Kidney glomerular epithelial cell (primary cell): ENCODE measurements at places on chromosomes 11 and 22.

- DNase-seq = no peak
Observed at GRCh38 chr22:49968313-49968830, 7.8 kb downstream of the PIM3 start.

GRCh38 chr11:15072551-15073143, 746 bp upstream of the CALCB start:
- no peak for DNase-seq

DNA sequence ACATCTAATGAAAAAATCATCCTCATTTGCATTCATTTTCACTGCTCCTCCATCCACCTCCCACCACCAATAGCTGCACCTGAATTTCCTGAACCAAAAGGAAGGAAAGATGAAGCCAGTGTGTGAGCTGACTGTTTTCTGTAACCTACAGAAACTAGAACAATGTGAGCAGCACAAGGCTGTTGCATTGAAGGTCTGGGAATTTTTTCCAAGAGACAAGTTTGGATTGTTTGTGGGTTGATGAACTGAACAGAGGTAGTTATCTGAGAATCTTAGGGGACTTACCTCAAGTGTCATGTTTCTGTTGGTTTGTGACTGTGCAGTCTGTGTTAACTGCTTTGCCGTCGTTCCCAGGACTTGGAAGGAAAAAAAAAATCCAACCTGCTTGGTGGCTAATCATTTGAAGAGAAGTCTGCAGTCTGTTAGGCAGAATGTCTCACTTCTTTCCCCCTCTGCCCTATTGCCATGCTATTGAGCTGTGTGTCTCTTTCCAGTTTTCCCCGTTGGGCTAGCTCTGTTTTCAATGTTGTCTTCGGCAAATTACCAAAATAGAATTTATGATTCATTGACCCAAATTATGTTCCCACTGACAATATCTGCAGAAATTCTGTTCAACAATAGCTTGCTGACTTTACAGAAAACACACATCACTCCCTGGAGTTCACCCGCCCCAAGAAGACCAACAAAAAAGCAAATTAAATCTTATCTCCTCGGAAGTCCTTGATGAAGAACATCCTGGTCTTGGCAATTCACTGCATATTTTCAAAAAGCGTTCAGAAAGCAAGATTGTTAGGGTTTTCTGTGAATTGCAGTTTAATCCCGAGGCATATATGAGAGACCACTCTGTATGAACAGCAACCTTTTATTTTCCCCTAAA, 76.0 kb downstream of the SC5D start:
- DNase-seq = no peak

- DNase-seq = no peak
Observed at GRCh38 chr11:20980736-20981135, 311.4 kb downstream of the NELL1 start.

DNA sequence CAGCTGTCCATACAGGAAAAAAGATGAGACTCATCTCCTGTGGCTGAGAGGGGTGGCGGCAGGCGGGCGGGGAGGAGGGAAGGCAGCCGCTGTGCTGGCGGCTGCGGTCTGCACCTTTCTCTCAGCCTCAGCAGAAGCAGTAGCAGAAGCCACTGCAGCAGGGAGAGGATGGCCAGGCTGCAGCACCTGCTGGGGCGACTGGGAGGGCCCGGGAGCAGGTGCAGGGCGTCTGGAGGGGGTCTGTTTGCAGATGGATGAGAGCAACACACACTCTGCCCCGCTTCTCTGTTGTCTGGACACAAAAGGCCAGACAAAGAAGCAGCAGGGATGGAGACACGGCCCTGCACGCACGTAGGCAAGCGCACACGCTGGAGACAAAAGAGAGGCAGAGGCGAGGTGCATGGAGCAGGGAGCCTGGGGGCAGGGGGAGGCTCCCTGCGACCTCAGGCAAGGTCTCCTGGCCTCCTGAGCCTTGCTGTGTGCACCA, 9.3 kb upstream of the MIAT start:
- no peak for DNase-seq

- DNase-seq = peak; percentile 50
Observed at GRCh38 chr11:19366992-19367709, 126.4 kb upstream of the E2F8 start.

DNA sequence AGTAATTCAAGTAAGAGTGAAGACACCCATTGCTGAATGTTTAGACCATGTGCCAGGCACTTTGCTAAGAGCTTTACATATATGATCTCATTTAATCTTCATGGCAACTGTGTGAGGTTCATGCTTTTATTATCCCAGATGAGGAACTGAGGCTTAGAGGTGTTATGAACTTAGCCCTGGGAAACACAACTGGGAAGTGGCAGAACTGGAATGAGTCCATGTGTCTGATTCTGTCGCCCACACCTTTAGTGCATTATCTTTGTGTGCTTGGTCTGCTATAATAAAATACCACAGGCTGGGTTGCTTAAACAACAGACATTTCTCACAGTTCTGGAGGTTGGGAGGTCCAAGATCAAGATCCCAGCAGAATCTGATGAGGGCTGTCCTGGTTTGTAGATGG, 108.7 kb upstream of the PLET1 start:
- no peak for DNase-seq

- DNase-seq = no peak
Observed at GRCh38 chr11:125262830-125263218, 98.3 kb downstream of the PKNOX2 start.

DNA sequence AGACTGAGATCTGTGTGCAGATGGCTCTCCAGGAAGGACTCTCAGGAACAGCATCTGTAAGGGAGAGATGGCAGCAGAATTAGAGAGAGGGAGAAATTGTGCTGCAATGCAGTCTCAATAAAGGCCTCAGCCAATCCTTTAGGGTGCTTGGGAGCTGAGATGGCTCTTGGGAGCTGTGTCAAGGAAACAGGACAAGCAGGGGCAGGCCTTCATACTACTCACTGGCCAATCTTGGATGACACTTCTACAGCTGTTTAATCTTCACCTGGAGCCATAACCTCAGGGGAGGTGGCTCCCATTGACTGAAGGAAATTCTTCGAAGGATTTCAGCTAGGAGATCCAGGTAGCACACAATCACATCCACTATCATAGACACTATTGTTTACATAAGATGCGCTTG, 10.0 kb downstream of the OR5B21 start:
- no peak for DNase-seq

GRCh38 chr22:28788601-28789000, 11.8 kb downstream of the XBP1 start:
- no peak for DNase-seq

DNA sequence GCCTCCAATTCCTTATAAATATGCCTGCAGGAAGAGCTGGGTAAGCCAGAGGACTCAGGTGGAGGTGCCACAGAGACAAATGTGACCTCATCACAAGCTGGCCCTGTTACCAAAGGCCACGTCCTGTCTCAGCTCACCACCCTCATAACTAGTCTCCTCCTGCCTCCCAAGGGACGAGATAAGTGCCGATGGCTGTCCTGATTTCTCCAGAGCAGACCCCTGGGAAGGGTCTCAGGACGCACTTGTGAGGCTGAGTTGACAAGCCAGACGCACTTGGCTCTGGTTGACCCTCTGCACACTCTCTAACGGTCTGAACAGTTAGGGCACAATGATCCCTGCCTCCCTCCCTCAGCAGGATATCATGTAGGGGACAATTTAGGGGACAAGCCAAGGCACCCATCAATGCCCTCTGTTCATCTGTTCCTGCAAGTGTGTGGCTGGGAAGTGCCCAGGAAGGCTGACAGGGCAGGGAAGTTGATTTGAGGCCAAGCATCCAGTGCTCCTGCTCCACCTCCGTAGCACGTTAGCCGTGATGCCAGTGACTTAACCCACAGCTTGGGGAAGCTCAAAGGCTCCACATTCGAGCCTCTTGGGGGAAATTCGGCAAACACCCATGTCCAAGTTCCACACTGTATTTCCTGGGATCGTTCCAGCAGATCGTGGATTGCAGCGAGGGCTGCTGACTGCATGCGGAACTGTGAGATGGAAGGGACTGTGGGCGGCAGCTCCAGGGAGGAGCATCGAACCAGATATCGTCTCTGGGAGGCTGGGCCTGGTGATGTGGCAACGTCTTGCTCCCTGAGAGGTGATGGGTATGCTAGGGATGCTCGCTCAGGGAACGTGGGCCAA, 2.8 kb downstream of the SMIM38 start:
- no peak for DNase-seq

DNA sequence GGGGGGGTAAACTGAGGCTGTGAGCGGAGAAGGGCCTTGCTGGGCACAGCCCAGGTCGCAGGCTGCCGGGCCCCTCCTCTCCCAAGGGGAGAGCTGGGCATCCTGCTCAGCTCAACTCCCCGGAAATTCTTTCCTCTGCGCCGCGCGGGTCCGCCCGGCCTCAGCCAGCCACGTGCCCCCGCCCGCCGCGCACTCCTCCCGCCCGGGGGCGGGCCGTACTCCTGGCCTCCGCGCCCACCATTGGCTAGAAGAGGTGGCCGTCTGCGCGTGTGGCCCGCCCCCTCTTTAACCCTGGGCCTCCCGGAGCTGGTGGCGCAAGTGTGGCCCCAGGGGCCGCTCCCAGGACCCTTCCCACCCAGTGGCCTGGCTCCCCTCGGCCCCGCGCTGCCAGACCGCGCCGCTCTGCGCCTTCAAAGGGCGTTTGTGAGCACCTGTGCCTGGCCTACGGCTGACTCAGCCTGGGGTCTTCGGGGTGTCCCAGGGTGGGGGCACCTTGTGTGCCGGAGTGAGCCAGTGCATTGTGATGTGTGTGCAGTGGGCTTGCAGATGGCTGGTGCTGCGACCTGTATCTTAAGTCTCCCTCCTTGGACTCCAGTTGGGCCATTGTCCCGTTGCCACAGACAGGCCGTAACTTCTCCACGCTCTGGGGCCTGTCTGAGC, 2.0 kb downstream of the MRGPRF start:
- peak; percentile 57 for DNase-seq

DNA sequence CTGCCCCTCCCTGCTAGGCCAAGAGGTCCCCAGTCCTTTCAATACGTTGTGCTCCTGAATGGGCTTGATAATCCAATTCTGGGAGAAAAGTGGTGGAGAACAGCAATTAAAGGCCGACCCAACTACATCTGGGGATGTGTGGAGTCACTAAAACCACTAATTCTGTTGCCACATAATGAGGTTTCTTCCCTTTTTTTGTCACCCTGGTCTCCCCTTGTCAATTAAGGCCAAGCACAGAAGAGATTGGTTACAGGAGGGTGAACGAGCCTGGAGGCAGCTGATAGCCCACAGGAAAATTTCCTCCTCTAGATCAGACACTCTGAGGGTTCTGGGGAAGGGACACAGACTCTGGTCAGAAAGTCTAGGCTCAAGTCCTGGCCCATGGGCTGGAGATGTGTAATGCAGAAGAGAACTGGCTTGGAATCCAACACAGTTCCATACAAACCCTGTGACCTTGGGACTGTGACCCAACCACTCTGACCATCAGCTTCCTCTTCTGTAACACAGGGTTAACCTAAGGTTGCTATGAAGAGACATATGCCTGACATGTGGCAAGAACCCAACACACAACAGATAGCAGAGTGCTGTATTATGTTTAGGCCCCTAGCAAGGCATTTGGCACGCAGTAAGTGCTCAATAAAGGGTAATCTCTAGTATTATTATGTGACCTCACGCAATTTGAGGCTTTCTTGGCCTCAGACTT, 146.4 kb downstream of the CHST1 start:
- no peak for DNase-seq

DNA sequence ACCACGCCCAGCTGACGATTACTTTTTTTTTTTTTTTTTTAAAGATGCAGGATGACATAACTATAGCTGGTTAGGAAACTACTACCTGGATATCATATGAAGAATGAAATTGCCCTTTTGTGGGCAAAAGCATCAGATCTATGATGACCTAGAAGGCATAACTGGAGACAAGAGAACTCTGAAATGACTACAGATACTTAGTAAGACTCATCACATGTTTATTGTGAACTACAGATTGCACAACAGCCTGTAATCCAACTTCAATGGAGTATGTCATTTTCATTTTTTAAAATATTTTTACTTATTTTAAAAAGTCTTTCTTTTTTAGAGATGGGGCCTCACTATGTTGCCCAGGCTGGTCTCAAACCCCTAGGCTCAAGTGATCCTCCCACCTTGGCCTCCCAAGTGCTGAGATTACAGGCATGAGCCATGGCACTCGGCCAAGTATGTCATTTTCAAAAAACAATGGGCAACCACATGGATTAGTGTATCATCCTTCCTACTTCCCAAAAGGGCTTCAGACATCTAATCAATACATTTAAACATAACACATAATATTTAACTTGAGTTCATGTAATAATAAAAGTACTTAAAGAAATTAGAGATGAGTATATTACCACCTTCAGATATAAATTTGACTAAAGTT, 3.3 kb downstream of the MTMR2 start:
- no peak for DNase-seq
